ENCODE measurements at places on chromosomes 1 and 21.

GRCh38 chr1:19533626-19534025 lies 48.3 kb upstream of the CAPZB start:
- DNase-seq: no peak

DNA sequence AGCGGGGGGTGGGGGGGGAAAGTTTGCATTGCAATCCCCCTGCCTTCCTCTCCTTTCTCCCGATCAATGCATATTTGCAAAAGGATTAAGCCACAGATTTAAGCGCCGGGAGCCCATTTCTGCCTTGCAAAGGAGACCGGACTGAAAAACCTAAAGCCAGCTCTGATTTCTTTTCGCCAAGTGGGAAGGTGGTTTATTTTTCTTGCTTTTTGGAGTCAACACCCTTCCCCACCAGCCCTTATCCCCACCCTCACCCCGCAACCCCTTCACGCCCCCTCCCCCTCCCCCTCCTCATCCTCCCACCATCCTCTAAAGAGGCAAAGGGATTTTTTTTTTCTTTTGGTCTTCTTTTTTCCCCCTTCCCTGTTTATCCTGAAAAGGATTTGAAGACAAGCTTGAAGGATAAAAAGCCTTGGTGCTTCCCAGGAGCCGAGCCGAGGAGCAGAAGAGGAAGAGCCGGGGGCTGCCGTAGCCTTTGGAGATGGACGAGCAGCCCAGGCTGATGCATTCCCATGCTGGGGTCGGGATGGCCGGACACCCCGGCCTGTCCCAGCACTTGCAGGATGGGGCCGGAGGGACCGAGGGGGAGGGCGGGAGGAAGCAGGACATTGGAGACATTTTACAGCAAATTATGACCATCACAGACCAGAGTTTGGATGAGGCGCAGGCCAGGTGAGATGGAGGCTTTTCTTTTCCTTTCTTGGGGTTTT lies 513 bp downstream of the PBX1 start:
- DNase-seq: no peak

DNA sequence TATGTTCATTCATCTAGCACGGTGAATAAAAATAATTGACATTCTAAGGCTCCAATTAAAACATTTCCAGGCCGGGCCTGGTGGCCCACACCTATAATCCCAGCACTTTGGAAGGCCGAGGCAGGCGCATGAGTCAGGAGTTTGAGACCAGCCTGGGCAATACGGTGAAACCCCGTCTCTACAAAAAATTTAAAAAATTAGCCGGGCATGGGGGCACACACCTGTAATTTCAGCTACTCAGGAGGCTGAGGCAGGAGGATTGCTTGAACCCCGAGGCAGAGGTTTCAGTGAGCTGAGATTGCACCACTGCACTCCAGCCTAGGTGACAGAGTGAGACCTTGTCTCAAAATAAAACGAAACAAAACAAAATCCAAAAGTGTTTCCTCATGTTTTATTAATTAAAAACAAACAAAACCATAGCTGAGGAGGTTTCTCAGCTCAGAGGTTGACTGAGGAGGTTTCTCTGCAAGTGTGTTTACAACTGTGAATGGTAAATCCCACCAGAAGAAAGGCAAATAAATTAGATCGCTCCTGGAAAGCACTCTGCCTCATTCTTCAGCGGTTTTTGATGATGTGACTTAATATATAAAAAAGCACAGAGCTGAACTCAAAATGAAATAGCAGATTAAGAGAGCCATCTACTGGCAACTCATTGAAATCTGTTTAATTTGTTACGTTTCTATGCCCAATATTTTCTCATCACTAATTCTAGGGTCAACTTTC lies 37.7 kb upstream of the ATG4C start:
- no peak for DNase-seq

DNA sequence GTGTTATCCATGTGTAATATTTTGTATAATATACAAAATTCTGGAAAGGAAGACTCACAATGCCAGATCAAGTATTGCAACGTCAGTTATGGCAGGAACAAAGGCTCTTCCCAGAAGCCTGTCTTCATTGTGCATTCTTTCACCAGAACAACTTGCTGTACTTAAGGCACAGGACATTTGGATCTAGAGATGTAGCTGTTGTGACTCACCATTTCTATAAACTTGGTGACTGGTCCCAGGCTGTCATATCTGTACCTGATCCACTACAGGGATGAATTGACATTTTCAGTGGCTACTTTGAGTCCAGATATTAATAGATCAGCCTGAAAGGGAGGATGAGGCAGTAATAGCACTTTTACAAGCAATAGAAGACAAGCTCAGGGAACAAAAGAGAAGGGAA lies 299.8 kb downstream of the DISC1 start:
- no peak for DNase-seq

- no peak for DNase-seq
Observed at GRCh38 chr1:30735668-30736498, 12.5 kb upstream of the MATN1 start.

DNA sequence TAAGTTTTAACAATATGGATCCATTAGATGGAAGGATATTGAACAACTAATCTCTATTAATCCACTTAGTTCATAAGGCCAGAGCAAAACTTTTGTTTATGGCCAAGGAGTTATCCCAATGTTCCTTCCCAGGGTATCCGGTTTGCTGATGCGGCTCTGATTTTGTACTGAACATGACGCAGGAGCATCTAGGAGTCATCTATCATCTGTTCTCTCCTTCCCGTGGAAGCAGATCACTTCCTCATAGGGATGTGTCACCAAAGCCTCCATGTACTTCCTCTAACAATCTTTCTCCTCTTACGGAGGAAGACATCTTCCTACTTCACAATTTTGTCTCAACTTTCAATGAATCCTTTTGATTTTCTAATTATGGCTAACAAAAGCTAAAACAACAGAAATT lies 206.6 kb downstream of the APP start:
- no peak for DNase-seq

DNA sequence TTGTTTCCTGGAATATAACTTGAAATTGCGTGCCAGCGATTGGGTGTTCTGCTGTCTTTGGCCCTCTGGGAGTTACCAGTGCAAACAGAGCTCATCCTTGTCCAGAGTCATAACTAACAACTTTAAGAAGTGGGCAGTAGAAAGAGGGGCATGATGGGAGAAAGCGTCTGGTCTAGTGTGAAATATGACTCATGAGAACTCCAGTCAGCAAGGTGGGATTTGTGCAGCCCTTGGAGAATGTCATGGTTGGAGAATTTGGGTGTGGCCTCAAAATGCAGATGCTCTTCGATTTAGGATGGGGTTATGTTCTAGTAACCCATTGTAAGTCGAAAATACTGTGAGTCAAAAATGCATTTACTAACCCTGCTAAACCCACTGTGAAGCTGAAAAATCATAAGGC lies 12.9 kb downstream of the ATP1B1 start:
- no peak for DNase-seq

DNA sequence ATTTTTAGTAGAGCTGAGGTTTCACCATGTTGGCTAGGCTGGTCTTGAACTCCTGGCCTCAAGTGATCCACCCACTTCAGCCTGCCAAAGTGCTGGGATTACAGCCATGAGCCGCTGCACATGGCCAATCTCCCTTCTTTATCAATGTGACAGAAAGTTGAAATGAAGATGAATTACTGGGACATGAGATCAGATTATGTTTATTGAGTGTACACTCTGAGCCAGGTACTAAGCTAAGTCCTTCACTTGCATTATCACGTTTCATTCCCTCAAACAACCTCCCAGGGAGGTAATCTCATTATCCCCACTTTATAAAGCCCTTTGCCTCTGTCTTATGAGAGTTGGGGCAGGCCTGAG lies 6.3 kb upstream of the CHI3L2 start:
- DNase-seq: no peak

- no peak for DNase-seq
Observed at GRCh38 chr1:91850708-91851107, 35.2 kb downstream of the TGFBR3 start.

DNA sequence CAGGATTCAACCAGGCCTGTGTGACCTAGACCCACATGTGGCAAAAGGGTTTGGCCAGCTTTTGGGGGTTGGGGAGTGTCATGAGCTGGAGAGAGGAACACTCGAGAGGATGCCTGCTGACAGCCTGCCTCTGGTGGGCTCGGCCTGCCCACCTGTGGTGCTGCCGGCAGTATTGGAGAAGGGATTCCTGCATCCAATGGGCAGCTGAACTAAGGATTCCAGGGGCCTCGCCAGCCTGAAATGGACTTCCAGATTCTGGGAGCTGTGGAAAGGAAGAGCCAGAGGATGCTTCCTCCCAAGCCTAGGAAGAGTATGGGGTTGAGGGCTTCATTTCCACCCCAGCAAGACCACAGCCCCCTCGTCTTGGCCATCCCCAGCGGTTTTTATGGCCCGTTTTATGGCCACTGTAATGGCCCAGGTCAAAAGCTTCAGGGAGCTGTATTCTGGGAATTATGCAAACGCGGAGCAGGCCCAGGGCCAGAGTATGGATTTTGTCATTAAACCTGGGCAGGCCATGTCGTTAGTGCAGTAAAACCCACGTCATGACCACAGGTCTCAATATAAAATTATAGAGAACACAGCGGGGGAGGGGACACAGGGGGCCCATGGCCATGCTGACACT lies 63.6 kb downstream of the TMEM53 start:
- no peak for DNase-seq

DNA sequence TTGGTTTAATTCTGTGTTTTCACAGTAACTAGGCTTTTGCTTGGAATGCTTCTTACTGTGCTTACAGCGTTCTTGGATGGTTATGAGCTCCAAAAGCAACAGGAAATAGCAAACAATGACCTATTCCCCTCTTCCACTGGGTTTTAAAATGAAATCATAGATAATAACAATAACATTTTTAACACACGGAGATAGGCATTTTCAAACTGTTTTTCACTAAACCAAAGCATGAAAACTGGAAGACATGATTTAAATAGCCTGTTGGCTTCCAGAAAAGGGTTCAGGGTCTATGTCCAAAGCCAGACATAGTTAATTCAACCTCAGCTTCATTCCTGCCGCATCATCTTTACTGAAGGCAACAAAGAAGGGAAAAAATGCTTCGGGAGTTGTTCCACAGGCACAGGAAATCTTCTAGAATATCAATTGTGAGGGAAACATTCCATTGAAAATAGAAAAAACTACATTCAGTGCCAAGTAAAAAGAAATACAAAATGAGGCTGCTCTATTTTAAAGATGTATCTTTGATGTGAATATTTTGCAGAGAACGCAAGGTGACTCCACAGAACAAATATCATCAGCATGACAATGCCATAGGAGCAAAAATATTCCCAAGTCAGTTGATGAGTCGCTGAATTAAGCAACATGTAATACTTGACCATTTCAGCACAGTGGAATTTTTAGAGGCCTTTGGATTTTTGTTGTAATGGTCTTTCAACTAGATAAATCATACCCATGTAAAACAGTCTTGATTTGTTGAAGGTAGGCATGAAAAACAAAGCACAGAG lies 80.7 kb downstream of the NID1 start:
- no peak for DNase-seq

DNA sequence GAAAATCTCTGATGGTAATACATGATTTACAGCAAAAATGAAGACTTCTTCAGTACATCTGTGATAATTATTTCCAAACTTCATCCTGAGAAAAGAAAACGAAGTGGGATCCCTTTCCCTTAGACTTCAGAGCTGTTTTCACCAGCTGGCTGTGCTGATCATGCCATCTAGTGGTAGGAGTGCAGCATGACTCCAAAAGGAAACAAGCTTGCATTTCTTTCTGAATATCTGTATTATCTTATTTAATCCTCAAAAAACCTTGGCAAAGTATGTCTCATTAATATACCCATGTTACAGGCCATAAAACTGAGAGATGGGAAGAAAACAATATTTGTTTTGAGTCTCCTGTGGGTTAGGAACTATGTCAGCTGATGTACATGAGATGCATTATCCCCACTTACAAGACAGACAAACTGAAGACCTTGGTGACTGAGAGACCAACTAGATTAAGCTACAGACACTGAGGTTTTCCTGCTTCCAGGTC lies 9.8 kb upstream of the GJA8 start:
- no peak for DNase-seq

GRCh38 chr21:36103434-36103833 lies 31.4 kb upstream of the CBR3 start:
- DNase-seq: no peak

DNA sequence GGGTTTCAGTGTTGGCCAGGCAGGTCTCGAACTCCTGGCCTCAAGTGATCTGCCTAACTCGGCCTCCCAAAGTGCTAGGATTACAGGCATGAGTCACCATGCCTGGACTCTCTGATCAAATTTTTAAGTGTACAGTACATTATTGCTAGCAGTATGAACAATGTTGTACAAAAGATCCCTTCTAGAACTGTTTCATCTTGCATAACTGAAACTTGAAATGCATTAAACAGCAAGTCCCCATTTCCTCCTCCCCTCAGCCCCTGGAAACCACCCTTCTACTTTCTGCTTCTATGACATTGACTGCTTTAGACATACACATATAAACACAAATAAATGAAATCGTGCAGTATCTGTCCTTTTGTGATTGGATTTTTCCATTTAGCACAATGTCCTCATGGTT lies 463.4 kb downstream of the PTPRC start:
- no peak for DNase-seq

- DNase-seq: no peak
Observed at GRCh38 chr1:92125204-92125603, 45.1 kb downstream of the BTBD8 start.

DNA sequence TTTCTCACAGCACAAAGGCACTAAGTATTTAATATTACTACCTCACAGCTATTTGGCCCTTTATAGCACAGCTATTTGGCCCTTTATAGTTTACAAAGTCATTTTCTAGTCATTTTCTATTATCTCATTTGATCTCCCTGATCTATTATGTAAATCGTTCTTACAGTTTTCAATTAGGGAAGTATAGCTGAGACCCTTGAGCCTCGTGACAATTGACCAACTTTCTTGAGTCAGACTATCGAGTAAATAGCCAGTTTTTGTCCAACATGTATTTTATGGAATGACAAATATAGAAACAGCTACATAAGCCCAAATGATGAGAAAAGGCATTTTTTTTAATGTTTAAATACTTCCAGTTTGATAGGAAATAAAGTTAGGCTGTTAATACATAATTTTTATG lies 7.0 kb upstream of the ANGPTL1 start:
- DNase-seq: no peak

DNA sequence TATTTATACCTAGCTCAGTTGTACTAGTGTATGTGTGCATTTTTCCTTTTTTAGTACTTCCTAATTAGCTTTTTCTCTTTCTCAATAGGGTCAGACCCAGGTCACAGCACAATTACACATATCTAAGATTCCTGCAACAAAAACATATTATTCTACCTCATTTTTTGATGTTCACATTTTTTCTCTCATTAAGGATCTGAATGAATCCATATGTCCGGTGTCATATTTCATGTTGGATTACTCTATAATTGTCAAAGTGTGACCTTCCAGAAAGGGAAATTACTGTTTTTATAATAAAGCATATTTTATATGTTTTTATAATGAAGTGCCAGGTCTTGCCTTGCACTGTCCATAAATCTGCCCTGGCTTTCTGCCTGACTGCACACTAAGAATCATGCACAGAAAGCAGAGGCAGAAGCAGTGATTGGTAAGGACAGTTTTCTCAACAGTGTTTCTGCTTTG lies 143.7 kb downstream of the KCNT2 start:
- no peak for DNase-seq

- DNase-seq: no peak
Observed at GRCh38 chr1:181111559-181111958, 23.1 kb downstream of the IER5 start.
